ENCODE measurements at places on chromosomes 11 and 22.

DNA sequence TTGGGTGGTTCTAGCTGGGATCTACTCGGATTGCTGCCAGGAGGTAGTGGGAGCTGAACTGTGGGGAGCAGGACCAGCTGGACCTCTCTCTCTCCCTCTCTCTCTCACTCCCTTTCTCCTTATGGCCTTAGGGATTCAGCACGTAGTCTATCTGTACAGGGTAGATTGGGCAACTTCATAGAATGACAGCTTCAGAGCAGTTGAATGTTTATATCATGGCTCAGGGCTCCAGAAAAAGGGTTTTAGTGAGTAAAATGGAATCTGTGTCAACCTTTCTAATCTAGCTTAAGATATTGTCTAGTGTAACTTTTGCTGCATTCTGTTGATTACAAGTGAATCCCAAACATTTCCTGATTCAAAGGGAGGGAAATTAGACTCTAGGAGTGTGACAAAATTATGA, 127.7 kb upstream of the PDGFD start:
- DNase-seq: no peak

GRCh38 chr11:102323542-102324251, 6.4 kb downstream of the BIRC3 start:
- no peak for DNase-seq

- DNase-seq: no peak
Measured at GRCh38 chr11:61453695-61454094, 23.8 kb downstream of the SDHAF2 start.

DNA sequence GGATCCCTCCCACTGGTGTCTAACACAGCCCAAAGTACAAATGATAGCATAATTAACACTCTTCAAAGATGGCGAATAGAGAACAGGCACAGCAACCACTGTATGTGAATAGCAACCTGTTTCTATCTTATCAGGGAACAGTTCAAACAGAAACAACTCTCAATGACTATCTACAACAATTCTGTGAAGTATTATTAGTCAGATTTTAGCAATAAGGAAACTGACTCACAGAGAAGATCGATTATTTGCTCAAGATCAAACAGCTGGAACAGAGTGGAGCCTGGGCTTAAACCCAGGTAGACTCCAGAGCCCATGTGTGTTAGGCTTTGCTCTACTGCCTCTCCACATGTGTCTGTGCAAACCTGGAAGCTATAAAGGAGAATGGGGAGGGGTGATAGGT, 88.7 kb downstream of the C11orf58 start:
- DNase-seq: no peak

DNA sequence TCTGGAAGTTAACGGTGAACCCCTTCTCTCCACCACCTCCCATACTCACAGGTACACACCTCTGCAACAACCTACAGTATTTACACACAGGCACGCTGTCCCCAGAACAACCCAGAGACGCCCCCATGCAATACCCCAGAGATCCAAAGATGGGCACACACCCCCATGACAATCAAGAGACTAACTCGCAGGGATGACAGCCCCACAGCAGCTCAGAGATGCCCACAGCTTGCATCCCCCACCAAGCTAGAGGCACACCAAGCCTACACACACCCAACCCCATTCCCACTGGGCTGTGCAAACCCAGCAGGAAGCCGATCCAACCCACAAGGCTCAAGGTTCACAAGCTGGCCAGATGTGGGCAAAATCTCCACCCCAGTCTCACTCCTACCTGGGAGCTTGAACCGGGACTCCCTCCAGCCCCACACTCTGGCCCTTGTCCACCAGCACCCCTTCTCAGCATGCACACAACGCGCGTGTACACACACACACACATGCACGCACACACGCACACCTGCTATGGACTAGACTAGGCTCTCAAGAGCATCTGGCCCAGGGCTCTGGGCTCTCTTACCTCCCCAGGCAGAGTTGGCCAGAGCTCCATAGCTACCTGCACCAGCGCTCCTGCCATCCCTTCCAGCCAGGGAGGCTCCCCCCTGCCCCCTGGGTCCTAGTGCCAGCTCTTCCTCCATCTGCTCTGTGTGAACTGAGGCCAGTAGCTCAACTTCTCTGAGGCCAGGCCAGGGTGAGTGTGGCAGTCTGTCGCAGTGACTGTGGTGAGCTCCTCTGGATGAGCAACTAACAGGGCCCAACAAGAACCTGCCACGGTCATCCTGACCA, 11.5 kb downstream of the STARD10 start:
- DNase-seq: no peak

- DNase-seq: no peak
Measured at GRCh38 chr22:45163099-45163450, 650 bp upstream of the NUP50 start.

GRCh38 chr11:27660171-27660570, 40.1 kb downstream of the BDNF start:
- no peak for DNase-seq

DNA sequence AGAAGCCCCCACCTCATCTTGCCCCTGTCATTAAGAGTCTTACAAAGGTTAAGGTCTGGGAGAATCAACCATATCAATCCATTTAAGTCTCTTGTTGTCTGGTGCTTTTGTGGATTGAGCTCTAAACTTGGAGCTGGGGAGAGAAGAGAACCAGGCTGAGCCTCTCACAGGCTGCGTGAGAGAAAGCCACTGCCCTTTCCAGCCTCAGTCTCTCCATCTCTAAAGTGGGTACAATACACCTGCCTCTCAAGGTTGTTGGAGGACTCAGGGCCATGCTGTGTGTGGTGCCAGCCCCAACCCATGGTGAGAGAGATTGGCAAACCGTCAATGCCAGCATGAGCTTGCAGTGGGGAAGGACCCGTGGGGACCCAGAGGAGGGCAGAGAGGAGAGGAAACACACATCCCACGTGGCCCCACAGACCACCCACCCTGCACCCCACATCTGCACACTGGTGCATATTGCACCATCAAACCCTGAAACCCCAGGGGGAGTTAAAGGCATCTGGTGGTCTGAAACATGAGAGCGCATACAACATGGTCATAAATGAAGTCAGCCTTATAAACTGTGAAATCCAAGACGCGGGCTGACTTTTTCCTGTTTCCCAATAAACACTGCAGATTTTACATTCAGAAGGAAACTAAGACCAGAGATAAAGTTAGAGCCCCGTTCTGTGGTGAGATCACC, 27.5 kb upstream of the FBLN1 start:
- DNase-seq: no peak

- no peak for DNase-seq
Measured at GRCh38 chr22:32175683-32176644, 16.9 kb upstream of the C22orf42 start.

DNA sequence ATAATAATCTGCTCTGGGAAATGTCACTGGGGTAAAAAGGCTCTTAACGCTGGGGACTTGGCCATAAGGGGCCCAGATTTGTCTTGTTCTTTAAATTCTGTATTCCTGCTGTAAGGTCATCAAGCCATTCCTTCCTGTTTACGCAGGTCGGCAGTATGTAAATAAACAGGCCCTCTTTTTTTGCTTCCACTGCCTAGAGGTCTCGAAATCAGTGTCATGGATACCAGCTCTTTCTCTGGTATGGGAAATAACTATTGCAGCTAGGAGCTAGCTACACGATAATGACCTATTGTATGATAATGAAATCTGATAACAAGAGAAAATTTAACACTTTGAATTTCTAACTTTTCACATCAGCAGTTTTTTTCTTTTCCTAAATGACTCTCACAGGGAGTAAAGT, 209.2 kb upstream of the NARS2 start:
- no peak for DNase-seq

GRCh38 chr11:17960091-17960490, 52.8 kb downstream of the SERGEF start:
- no peak for DNase-seq

DNA sequence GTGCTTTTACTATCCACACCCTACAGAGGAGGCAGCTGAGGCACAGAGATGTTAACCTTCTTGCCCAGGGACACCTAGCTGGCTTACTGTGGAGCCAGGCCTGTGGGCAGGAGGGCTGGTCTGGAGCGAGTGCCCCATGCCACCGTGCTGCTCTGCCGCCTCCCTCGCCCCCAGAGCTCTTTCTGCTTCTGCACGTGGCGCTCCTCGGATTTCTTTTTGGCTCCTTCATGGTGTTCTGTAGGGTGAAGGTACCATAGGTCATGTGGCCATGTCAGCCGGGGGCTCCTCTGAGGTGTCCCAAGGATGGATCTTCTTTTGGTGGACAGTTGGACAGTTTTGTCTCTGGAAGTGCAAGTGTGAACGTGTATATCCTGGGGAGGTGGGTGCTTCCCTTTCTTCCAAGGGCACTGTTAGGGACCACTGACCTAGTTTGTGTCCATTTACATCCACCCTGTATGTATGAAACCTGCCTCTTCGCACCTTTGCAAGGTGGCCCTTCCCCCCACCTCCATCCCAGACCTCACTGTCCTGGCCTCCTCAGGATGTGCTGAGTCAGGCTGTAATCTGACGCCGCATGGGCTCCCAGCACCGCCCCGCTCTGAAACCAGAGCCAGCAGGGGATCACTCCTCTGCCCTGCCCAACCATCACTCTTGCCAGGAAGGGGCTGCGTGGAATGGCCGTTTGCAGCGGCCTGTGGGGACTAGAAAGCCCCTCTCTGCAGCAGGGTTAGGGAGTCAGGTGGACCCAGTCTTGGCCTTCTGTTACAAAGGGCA, 31.7 kb downstream of the POLR3H start:
- DNase-seq: no peak

DNA sequence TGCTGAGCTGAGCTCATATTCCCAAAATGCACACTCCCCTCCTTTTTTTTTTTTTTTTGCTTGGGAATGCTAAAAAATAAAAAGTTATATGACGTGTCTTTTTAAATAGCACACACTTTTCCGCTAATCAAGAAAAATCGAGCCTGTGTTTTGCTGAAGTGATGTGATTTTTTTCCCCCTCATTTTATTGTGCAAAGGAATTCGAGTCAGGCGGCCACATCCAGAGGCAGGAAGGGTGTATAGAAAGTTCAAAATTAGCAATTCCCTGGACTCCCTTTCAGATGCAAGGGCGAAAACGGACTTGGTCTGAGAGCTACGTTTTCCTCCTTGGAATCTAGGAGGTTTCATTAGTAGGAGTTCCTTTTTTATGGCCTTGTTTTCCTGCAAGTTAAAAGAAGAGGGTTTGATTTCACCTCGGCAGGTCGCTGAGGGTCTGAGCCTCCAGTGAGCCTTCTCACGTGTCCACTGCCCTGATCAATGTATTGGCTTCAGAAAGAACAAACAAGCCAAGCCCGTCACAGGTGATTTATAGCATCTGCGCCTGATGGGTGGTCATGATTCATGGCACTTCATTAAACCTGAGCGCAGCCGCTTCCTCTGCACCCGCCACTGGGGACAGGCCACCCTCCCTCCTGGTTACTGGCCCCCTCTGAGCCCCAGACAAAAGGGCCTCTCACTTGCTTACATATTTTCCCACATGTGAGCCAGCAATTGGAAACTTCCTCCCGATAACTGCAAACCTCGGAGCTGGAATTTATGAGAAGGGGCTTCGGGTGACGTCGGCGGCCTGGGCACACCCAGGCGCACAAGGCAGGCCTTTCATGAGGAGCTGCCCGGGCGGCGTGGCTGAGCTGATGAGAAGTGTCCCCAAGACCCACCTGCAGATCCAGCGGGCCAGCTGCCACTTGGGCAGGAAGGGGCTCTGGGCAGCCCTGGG, 64.4 kb upstream of the LINC01488 start:
- DNase-seq: no peak

- no peak for DNase-seq
Measured at GRCh38 chr11:15195454-15196200, 80.9 kb downstream of the INSC start.

DNA sequence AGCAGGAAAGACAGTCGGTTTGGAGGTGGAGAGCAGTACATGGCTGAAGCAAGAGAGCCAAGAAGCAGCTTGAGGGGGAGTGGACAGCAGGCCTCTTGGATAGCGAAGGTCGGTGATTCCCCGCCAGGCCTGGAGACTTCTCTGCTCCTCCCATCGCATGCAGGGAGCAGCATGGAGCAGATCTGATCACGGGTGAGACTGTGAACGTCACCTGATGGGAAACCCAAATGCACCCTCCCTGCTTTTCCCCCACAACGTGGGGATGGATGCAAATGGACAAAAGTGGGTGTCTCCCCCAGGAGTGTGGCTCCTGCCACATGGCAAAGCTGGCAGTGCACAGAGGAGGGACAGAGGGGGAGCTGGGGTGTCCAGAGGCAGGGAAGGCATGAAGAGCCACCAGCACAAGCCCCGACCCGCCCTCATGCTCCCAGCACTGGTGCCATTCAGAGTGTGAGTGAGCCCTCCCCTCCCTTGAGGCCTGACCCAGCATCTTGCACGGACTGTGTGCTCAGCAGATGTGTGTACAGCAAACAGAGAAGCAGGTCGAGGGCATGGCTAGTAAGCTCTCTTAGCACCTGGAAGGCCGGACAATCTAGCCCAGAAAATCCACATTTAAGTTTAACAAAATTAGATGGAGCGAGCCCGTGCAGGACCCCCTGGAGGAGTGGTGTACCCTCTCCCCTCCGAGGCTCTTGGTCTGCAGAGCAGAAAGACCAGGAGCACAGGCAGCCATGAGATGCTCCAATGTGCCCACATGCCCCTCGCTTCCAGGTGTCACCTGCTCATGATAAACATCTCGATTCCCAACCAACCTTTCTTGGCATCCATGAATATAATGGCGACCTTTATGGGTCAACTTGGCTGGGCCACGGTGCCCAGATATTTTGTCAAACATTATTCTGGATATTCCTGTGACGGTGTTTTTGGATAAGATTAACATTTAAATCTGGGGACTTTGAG, 661.7 kb downstream of the TBC1D22A start:
- no peak for DNase-seq

DNA sequence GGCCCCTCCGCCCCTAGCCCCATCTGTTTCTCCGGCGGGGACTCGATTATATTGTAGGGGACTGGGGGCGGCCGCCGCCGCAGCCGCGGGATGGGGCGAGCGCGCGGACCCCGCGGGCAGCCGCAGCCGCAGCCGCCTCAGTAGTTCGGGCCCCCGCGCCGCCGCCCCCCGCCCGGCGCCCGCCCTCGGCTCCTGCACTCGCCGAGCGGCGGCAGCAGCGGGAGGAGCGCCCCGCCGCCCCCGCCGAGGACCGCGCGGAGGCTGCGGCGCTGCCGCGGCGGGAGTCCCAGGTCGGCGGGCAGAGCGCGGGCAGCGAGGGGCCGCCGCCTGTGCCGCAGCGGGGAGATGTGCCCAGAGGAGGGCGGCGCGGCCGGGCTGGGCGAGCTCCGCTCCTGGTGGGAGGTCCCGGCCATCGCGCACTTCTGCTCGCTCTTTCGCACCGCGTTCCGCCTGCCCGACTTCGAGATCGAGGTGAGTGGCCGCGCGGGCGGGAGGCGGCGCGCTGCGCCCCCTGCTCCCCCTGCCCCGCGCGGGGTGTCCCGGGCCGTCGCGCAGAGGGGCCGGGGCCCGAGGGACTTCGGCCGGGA, at the start of gene CECR2:
Gene CECR2 (plus strand): TSS at position 22 of the 587 bp plus-strand sequence. CDS start 324 bp downstream, at position 346.
- DNase-seq: no peak

DNA sequence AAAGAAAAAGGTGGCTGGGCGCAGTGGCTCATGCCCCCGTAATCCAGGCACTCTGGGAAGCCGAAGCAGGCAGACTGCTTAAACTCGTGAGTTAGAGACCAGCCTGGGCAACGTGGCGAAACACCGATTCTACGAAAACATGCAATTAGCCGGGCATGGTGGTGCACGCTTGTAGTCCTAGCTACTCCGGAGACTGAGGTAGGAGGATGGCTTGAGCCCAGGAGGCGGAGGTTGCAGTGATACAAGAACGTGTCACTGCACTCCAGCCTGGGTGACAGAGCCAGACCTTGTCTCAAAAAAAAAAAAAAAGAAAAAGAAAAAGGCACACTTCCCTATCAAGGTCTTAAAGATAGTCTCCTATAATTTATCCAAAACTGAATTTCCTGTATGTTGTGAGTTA, 39.4 kb downstream of the DGCR2 start:
- no peak for DNase-seq

Data from activated CD8-positive, alpha-beta memory T cell treated with anti-CD3 and anti-CD28 coated beads for 48 hours (primary cell).